NCI-H524 (cell line): ENCODE measurements at places on chromosomes 11 and 22.

GRCh38 chr11:27247660-27248059 lies 115.4 kb downstream of the CCDC34 start:
- no peak for DNase-seq

DNA sequence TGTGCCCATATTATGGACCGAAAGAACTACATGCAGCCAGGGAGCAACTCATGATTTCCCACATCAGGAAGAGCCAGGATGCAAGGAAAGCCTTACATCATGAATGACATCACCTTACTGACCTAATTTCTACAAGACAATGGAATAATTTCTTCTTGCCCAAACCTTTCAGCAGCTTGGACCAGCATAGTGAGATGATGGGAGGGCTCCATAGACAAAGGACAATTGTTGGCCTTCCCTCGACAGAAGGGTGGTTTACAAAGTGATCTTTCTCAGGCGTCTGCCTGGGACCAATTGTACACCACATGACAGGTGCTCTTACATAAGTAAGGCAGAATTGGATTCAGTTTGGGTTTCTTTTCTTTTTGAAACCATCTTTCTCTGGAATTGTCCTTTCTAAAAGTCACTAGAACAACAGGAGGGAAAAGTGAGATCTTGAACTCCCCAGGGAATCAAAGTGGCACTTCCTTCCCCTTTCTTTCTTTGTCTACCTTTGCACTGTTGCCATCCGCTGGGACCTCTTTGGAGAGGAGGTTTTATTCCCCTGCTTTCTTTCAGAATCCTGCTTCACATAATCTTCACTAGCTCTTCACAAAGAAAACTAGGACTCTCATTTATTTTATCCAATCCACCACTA lies 51.7 kb upstream of the PAK1 start:
- no peak for DNase-seq

DNA sequence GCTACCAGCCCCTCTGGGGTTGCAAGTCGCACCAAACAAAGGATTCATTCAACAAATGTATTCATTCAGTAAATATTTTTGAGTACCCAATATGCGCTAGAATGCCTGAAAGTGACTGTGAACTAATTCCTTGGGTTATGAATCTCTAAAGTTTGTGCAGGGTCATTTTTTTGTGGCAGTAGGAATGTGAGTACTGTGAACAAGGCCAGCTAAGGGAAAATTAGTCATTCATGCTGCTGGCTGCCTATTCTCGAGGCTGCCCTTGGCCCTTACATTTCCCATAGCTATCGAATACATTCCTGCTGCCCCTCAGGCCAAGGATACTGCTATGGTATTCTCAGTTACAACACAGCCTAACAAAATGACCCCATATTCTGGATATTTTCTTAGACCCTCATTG lies 141.6 kb downstream of the TRPC6 start:
- DNase-seq: no peak

- no peak for DNase-seq
Measured at GRCh38 chr22:33865248-33865647, 55.0 kb downstream of the LARGE1 start.

GRCh38 chr11:1891831-1892115 lies at the start of gene PRR33:
PRR33 (minus strand) TSS chr11:1891895; CDS start chr11:1890584, 1,311 bp downstream.
- DNase-seq: no peak

- no peak for DNase-seq
Measured at GRCh38 chr11:102061276-102061675, 14.0 kb downstream of the CFAP300 start.

DNA sequence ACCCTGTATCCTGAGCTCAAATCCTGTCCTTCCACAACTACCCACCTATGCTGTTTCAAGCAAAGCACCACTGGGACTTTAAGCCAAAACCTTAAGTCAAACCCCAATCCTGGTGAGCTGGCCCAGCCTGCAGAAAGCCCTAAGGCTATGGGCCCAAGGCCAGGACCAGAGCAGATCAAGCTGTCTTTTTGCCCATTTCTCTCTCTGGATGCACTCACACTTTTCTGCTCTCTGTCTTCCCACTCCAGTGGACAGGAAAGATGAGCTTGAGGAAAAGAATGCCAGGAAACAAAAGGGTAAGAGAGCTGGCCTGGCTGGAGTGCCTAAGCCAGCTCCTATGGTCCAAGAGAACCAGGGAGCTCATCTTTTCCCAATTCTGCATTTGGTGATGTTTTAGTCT lies 284.3 kb upstream of the ISX start:
- no peak for DNase-seq

DNA sequence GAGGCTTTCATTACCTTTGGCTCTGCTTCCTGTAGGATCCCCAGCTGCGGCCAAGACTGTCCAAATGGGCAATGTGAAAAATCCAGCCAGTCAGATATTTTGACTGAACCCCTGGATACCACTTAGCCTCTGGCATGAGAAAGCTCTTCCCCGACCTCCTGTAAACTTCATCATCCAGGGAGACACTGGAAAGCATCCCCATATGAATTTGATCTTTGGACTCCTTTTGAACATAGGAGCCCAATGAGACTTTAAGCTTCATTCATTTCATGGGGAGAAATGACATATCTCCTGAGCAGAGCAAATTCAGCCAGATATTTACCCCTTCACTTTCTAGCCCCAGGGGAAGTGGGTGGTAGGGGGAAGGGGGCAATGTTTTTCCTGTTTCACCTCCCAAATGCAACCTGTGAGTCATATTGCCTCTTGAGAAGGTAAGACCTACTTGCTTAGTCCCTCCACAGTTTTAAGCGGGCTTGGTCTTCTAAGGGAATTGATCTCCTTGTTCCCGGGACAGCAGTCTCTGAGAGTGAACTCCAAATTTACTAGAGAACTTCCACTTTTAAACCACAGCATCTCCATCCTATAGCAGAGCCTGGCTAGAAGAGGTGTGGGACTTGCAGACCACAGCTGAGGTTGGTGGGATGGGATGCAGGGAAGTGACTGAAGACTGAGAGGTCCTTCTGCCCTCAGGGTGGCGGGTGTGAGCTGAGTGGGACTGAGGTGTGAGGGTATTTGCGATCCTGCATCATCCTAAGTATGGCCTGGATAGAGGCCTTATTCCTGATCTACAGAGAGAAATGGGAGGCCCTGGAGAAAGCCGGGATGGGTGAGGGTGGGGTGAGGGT lies 20.3 kb upstream of the POU2AF1 start:
- no peak for DNase-seq

DNA sequence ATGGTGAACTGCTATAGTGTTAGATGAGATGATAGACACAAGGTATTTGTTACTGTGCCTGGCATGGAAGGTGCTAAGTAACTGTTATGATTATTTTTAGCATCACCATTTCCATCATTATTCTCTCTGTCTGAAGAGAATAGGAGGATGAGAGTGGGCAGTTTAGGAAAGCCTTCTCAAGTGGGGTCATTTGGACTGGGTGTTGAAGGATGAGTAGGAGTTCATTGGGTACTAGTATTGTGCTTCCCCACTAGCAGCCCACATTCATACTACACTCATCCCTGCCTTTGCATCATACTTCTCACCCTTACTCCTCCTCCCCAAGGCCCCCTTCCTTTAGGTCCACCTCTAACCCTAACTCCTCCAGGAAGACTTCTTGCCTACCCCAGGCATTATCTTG lies 20.6 kb downstream of the MYEOV start:
- no peak for DNase-seq
